ENCODE measurements at places on chromosomes 1 and 21.

- DNase-seq: no peak
Measured at GRCh38 chr1:184748740-184749139, 5.9 kb downstream of the EDEM3 start.

DNA sequence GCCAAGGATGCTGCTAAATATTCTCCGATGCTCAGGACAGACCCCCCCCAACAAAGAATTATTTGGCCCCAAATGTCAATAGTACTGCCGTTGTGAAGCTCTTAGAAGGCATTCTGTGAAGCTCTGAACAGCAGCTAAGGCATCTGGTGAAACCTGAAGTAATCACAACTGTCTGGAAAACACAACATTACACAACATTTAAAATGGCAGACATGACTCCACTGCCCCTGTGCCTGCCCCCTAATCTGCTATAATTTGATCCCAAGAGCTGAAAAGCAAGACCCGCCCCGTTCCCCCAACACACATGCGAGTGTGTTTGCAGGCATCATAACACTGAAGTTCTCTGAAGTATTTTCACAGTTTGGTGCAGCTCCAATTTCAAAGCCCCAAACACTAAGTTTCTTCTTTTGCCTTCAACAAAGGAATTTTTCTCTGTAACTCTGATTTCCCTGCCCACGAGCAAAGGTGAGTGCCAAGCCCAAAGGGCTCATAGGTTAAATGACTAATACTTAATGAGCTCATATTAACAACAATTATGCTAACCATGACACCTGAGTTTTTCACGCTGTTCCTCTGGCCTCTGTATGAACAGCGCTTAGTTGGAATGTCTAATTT lies 129.2 kb downstream of the CLIC6 start:
- no peak for DNase-seq

DNA sequence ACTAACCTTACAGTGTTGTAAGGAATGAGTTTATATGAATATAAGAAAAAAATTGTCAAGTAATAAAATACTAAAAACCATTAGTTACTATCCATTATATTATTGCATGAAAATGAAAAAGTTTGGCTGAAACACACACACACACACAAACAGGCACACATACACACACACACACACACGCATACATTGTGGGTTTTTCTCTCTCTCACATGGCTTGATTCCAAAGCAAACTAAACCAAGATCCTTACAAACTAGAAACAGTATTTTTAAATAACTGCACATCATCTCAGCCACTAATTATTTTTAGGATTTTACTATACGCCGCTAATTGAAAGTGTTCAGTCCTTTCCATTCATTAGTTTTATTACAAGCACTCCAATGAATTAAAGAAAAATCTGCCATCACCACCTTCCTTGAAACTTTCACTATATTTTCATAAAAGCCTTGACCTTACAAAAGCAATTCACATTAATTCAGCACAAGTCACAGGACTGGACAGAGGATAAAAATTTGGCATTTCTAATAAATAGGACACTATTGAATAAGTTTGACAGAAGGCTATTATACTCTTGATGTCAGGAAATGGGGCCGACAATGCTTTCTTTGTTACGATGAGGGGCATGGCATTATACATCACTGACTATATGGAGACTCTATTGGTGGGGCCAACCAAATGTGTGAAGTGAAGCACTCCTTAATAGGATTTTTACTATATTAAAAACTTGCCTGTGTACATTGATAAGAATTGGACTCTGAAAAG lies 187.0 kb upstream of the ESRRG start:
- no peak for DNase-seq

- no peak for DNase-seq
Measured at GRCh38 chr1:193241132-193241827, 54.9 kb upstream of the B3GALT2 start.
